Endothelial cell (in vitro differentiated cells): ENCODE measurements at places on chromosomes 3 and 15.

DNA sequence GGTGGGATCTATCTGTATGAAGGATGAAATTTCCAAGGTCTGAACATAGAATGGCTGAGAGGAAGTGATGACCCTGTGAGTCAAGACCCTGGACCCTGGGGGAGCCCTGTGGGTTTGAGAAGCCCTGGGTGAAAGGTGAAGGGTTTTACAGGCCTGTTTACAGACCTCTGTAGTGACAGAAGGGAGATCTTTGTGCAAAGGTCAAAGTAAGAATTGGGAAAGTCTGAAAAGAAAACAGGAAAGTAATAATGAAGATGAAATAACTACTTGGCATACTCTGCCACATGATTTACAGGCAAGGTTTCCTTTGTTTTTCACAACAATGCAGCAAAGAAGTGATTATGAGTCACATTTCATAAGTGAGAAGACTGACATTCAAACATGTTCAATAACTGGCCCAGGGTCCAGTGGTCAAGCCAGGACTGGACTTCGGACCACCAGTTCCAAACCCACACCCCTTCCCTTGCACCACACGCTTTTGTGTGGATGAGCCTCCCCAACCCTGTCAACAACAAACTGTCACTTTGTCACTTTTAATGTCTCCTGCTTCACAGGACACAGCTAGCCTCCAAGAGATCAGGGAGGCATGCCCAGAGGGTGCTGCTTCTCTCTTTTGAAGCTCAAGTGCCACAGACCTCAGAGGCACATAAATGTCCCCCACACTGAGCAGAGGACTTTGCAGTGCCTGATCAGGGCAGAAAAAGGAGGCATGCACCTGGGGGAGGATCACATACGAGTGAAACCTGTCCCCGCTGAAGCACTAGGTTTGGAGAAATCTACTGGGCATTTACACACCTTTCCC lies 21.5 kb downstream of the CD86 start:
- no peak for DNase-seq

DNA sequence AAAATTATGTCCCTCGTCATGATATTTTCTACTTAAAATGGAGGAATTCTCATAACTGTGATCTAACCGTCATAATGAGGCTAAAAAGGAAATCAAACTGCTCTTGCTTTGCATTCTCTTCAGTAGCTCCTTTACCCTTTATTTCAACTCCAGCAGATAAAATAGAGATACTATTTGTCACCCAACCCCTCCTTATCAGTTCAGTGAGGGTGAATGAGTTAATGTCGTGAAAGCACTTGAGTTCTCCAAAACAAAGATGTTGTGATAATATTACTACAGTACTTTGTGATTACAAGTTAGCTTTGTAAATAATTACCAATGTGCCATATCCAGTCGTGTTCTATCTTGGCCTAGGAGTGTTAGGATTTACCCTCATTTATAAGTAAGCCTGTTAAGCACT lies 63.4 kb upstream of the ANKRD28 start:
- no peak for DNase-seq

DNA sequence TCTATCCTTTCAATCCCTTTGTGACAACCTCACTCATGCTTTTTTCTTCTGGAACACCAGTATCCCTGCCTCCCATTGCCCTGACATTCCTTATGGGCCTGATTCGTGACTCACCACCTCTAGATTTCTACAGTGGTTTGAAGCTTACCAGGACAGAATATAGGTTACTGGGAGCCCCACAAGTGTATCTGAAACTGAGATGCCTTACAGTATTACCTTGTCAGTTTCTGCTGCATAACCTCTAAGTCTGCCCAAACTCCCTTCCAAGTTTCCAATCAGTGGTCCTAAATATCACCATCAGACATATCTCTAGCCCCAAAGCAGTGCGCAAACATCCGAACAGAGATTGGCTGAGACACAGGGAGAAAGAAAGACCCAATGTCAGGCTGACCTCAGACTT lies 5.6 kb downstream of the CPB1 start:
- DNase-seq = no peak

- DNase-seq = no peak
These were observed at the start of gene CCR2 for GRCh38 chr3:46353647-46354410. Gene CCR2 (plus strand): TSS chr3:46354111. CDS start chr3:46357528, 3,417 bp downstream.

- DNase-seq = no peak
These were observed 7.5 kb downstream of the ADAMTS9 start for GRCh38 chr3:64680334-64680733.

DNA sequence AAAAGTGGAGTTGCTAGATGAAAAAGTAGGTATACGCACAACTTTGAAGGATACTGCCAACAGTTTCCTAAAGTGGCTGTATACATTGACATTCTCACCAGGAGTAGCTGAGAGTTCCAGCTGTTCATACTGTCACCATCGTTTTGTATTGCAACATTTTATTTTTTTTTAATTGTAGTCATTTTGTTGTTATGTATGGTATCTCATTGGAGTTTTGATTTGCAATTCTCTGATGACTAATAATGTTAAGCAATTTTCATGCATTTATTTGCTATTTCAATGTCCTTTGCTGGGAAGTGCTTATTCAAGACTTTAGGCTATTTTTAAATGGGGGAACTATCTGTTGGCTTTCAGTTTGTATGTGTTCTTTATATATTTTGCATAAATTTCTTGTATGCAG lies 185.1 kb upstream of the TGFBR2 start:
- no peak for DNase-seq

GRCh38 chr3:30347679-30348216 lies 258.7 kb upstream of the TGFBR2 start:
- no peak for DNase-seq

- DNase-seq = no peak
These were observed 29.9 kb downstream of the UBA5 start for GRCh38 chr3:132690040-132690439.

GRCh38 chr3:71025010-71025409 lies 558.5 kb downstream of the FOXP1 start:
- DNase-seq = no peak

GRCh38 chr3:109982201-109982600 lies 644.9 kb upstream of the DPPA4 start:
- no peak for DNase-seq

GRCh38 chr15:71538181-71538580 lies 272.2 kb upstream of the NR2E3 start:
- no peak for DNase-seq

DNA sequence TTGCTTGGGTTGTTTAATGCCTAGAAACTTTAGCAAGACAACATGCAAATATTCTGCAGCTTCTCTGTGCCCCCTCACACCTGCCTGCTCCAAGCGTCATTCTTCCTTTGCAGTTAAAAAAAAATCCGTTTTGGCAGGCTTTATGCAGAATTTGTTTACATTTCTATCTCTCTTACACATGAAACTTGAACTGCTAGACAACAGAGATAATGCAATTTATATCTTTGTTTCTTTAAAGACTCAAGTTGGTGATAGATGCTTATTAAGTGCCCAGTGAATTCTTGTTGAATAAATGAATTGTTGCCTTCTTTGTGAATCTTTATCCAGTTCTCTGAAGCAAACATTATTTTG lies 53.2 kb downstream of the CHST2 start:
- DNase-seq = no peak

DNA sequence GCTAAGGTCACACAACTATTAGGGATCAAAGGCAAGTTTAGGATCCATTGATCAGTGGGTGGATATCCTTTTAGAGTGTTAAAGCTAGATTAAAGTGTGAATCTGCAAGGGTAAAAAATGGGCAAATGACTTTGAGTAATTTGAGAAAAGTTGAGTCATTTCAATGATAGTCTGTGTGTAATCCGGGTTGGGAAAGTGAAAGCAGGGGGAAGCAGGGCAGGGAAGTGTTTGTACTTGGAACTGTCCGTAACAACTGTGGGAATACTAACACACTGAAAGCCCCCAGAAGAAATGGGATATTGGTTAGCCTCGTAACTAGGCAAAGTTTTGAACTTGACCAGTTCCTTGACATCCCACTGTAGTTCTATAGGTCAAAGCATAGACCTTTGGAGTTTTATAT lies 187.2 kb upstream of the SLITRK3 start:
- no peak for DNase-seq

- no peak for DNase-seq
These were observed 93.1 kb upstream of the SAMMSON start for GRCh38 chr3:69906351-69906966.

DNA sequence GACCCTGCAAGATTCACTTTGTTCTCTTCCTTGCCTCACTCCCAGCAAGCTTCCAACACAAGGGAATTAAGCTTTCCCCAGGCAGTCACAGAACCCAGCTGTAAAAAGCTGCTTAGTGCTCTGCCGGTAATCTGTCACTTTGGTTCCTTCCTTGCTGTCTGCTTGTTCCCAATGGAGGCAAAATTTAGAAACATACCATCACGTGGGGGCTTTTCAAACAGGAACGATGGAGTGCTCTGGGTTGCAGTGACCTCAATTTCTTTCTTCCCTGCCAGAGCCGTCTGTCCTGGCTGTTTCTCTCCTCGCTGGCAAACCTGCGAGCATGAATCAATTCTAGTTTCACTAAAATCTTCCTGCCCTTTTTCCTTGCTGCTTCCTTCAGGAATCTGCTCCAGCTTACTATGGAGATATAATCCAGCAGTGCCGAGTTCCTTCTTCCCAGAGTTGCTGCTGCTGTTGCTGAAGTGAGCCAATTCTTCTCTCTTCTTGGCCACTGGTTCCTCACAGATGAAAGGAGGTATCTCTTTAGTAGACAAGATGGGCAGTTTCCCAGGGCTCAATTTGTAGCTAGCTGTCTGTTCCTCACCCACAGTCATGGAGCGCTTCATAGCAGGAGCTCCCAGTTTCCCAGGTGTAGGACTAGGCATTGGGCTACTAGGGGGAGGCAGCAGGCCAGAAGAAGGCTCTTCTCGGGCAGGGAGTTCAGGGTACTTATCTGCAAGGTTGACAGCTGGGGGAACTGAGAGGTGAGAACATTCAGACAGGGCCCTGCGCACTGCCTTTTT lies 88.1 kb downstream of the DHX30 start:
- DNase-seq = no peak

DNA sequence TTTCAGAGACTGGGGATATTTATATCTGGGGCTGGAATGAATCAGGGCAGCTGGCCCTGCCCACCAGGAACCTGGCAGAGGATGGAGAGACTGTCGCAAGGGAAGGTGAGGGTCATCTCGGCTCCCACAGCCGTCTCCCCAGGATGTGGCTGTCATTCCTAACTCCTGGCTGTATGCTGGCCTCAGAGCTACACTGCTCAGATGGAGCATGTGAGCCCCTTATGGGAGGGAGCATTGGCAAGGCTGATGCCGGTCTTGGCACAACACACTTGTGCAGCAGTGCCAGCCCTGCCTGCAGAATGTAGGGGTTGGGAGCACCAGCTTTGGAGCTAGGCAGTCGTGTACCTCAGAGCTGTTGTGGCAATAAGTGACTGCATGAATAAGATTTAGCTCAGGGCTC lies 5.2 kb downstream of the RCCD1 start:
- no peak for DNase-seq

GRCh38 chr15:89781891-89782618 lies 5.9 kb downstream of the MESP2 start:
- no peak for DNase-seq

GRCh38 chr3:23663246-23663645 lies 142.5 kb upstream of the UBE2E1 start:
- DNase-seq = no peak
